Lung (tissue), 17 donors: ENCODE measurements at places on chromosomes 5 and 9. TPM values are rescaled to one million over a fixed set of nuclear protein-coding genes. Genes with fewer than 3 reads are reported as not detected.

- DNase-seq, result peak; percentile 94
Observed at GRCh38 chr5:132205385-132206125, 22.1 kb downstream of the P4HA2 start.

GRCh38 chr5:142884029-142884428, 113.9 kb downstream of the ARHGAP26 start:
- DNase-seq, result no peak

GRCh38 chr9:22240619-22241018, 206.0 kb upstream of the DMRTA1 start:
- no peak for DNase-seq

GRCh38 chr9:2170722-2171121, 155.6 kb downstream of the SMARCA2 start:
- DNase-seq, result no peak

GRCh38 chr9:15344191-15344590, 37.2 kb upstream of the TTC39B start:
- DNase-seq, result no peak

The CMYA5 gene
- polyA plus RNA-seq, result 0.29 TPM

The SCGB3A2 gene
- 914 TPM for polyA plus RNA-seq

The TSSK1B gene
- 0.06 TPM for polyA plus RNA-seq

The FOXI1 gene
- polyA plus RNA-seq, result 0.05 TPM
